ENCODE measurements at places on chromosomes 11 and 22. TPM values are rescaled to one million over a fixed set of nuclear protein-coding genes. Genes with fewer than 3 reads are reported as not detected.
A peak's percentile ranks its signal among the peaks of the same experiment; 100 is the strongest.

GRCh38 chr11:93986716-93987115, 34.4 kb upstream of the HEPHL1 start:
- no peaks in the 10 kb centered on the region for H3K27me3 ChIP-seq
- no peaks in the 10 kb centered on the region for H3K4me1 ChIP-seq
- H3K27ac ChIP-seq = no peak overlapping the region
- H3K36me3 ChIP-seq = no peaks in the 10 kb centered on the region
- DNase-seq = peak; percentile 65

DNA sequence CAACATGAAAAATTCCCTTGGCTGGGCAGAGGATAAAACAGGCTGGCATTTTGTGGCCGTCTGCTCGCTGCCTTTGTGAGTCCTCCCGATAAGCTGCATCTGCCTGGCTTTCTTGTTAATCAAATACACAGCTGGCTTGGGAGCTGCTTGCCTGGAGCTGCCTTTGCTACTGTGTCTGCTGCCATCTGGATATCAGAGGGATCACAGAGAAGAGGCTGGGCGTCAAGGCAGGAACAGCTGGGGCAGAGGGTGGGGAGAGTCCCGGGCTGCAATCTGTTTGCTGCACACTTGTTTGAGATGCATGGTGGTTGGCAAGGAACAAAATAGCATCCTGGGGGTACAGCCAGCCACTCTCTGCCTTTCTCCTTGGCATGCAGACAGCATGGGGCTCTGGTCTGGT, 36.0 kb downstream of the COMMD9 start:
- DNase-seq = no peak
- H3K4me3 ChIP-seq = no peak overlapping the region
- no peak overlapping the region for H3K27ac ChIP-seq
- H3K27me3 ChIP-seq = no peaks in the 10 kb centered on the region
- H3K36me3 ChIP-seq = no peaks in the 10 kb centered on the region

DNA sequence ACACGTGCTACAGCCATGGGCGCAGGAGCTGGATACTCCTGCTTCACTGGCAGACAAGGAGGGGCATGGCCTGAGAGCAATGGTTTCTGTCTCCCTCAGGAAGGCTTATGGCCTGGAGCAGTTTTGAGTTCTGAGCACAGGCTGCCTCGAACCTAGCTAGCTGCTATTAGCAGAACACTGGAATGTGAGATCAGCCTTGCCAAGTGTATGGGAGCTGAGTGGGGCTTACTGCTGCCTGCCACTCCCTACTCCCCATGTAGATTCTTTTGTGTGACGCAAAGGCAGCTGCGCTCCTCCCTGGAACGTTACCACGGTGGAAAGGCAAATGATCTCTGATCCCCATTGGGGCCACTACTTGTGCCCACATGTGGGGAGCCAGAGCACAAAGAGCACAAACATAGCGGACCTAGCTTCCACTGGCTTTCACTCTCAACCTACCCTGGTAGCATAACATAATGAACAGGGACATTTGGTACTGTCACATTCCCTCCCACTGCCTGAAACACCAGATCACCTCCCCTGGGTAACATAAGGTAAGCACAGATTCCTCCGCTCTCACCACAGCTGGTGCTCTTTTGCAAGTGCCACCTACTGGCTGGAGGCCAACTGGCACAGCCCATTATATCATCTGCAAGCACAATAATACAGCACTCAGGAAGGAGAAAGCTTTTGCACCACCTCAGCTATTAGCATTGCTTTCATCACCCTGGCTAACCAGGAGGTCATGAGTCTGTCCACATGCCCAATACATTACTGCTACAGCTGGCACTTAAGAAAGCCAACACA, 84.6 kb upstream of the GUCY1A2 start:
- no peak overlapping the region for H3K4me3 ChIP-seq
- no peaks in the 10 kb centered on the region for H3K27me3 ChIP-seq
- no peaks in the 10 kb centered on the region for H3K36me3 ChIP-seq
- no peaks in the 10 kb centered on the region for H3K4me1 ChIP-seq
- H3K27ac ChIP-seq = no peak overlapping the region

OSM gene
- total RNA-seq = 1.6 TPM

KCNK4 gene
- not detected for total RNA-seq

DBX1 gene
- not detected for total RNA-seq

C11orf65 gene
- 0.46 TPM for total RNA-seq

RTL10 gene
- 20.5 TPM for total RNA-seq

All from upper lobe of right lung (tissue), 1 donor.